ENCODE measurements at places on chromosomes 5 and 9. TPM values are rescaled to one million over a fixed set of nuclear protein-coding genes. Genes with fewer than 3 reads are reported as not detected.

- DNase-seq: no peak
These were observed 674.4 kb downstream of the PRR16 start for GRCh38 chr5:121138495-121138907.

- no peak for DNase-seq
These were observed 297 bp downstream of the LCN8 start for GRCh38 chr9:136757751-136758140.

DNA sequence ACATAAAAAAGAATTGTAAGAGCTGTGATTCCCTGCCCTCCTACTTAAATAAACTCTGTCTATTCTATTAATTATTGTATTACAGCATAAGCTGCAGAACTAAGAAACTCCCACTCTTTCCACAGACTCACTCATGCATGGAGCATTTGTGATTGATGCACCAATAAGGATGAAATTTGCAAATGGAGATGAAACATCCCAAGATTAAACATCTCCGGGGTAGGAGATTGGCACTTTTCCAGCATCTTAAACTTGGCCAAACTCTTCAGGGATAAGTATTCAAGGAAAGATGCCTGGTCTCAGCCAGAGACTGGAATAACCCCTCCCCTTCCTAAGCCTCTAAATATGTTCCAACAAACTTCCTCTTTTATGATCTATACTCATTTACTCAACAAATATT, 472.0 kb downstream of the ACTL7B start:
- DNase-seq: no peak

DNA sequence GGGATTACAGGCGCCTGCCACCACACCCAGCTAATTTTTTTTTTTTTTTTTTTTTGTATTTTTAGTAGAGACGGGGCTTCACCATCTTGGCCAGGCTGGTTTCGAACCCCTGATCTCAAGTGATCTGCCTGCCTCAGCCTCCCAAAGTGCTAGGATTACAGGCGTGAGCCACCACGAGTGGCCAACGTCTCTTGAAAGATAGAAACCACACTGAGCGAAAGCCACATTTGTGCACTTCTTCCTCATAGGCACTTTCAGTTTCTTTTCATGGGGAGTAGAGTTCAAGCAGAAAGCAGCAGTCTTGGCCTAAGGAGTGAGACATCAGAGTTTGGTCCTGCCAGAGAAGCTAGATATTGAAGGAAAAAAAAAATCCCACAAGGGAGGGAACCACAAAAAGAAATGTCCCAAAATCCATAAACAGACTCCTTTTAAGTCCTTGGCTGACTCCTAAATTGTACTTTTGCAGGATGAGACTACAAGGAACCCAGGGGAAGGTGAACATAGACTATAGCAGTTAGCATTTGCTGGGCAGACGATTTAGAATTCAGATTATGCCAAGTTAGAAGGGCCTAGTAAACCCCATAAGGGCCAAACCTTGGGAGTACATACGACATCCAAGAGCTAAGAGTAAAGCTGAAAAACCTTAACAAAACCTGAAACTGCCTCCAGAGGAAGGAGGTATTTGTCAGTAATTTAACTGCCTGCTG, 43.9 kb upstream of the GLIPR2 start:
- DNase-seq: no peak

- peak; percentile 88 for DNase-seq
These were observed 89.7 kb upstream of the ADRA1B start for GRCh38 chr5:159826351-159827214.

GRCh38 chr9:87850391-87850790, 32.3 kb upstream of the SPATA31E1 start:
- DNase-seq: peak; percentile 70

DNA sequence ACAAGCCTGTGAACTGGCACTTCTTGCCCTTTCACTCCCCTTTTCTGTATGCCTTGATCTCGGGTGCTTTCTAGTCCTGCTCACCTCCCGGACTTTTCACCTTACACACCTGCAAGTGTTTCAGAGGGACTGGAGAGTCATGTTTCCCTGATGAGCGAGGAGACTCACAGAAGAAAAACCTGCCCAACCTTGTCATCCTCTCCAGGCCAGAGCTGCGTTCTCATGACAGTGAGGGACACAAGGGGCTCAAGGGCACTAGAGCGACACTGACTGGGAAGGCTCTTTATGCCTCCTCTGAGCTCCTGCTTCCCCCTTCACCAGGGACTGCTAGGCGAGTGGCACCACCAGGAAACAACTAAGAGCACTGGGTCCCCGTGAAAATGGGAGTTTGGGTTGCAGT, 376.9 kb upstream of the RPS23 start:
- DNase-seq: no peak

DNA sequence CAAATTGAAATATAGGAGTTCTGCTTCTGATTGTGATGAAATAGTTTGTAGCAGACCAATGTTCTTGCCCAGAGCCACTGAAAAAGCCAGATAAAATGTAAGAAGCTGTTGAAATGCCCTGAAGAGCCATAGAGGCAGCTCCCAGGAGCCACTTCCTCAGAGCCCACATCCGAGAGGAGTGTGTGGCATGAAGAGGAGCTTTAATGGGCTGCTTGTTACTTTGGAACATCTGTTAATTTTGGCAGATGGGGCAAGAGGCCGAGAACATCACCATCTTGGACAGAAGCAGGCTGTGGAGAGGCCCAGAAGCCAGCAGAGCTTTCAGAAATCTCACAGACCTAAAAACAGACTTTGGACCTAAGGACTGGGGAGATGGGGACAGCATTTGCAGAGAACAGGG, 370.8 kb downstream of the GADD45G start:
- DNase-seq: no peak

DNA sequence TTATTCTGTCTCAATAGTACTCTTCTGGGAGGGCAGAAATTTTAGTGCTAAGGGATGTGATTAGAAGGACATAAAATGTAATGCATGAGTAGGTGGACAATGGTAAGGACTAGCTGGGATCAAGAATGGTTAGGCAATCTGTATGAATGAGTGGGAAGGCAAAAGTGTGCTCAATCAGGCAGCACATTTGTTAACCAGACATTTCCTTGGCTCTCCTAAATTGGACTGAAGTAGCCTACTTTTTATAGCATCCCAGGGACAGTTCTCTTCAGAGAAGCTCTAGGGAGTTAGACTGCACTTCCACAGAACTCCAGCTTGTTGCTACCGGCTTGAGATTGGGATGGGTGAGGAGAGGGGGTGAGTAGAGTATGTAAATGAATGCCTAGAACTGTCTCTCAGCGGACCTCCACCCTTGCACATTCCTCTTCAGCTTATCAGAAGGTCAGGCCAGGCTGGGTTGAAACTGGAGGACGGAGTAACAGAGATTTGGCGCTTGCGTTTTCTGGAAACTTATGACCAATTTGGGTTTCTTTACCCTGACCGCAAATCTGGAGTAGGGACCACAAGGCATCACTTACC, 19.0 kb upstream of the ARL14EPL start:
- no peak for DNase-seq

GRCh38 chr9:71793386-71794105, 25.2 kb upstream of the CEMIP2 start:
- DNase-seq: peak; percentile 52

- no peak for DNase-seq
These were observed 32.8 kb upstream of the GALNT10 start for GRCh38 chr5:154157483-154158378.

DNA sequence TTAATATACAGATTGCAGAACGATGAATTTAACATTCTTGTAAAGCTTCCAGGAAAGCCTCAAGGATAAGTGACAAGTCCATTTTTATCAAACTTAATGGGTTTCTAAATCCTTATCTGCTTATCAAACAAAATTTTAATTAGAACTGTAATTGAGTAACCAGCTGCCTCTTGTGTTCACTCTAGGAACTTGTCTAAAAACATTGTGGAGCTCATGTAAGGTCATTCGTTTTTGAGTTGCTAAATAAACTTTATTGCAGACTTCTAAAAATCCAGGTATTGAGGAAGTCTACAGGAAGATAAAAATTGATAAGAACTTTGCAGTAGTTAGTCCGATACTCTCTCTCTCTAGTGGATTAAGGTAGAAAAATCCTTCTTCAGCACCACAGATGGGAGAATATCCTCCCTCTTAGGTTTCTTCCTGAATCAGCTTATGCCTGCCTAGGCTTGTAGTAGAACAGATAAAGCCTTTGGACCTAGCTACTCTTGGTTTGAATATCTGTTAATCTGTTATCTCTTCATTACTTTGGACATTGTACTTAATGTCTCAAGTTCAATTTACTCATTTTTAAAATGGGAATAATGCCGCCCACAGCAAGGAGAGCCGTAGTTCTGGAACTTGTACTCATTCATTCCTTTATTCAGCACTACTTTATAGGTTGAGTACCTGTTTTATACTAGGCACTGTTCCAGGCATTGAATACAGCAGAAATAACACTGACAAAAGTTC, 60.0 kb upstream of the DHFR start:
- DNase-seq: peak; percentile 24

DNA sequence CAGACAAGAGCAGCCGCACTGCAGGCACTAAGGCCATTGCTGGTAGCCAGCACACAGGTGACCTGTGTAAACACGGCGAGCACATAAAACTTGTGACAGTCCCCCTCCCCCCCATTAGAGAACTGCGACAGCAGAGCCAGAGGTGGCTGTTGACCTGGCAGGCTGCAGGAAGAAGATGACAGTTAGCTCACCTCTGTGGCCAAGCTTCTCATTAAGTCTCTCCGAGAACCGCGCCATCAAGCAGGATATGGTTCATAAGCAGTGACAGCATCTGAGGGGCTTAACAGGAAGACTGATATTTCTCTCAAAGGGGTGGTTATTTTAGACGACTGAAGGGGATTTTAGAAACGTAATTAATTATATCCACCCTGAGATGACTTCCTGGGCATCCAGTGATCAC, 5.2 kb downstream of the SURF4 start:
- no peak for DNase-seq

DNA sequence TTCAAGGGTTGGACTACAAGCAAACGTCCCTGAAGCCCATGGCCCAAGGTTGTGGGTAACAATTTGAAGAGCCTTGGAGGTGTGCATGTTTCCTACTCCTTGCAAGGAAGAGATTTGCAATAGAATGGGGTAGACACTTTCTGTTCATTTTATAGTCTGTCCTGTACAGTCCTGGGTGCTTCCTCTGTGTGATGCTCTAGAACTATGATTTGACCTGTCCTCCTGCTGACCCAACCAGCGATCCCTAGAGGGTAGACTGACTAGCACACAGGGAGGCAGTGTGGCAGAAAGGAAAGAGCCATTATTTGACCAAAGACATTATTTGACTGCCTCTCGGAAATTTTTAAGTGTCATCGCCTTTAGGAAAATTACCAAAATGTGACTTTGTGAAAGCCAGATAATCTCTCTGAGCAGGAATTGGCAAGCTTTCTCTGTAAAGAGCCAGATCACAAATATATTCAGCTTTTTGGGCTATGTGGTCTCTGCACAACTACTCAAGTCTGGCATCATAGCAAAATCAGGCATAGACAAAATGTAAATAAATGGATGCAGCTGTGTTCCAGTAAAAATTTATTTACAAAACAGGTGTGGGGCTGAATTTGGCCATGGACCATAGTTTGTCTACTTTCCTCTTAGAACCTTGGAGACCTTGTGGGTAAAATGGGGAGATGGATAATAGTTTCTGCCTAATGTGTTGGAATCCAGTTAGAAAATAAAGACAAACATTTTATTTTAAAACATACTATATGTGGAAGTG, 106.8 kb downstream of the DMRT2 start:
- DNase-seq: no peak

DNA sequence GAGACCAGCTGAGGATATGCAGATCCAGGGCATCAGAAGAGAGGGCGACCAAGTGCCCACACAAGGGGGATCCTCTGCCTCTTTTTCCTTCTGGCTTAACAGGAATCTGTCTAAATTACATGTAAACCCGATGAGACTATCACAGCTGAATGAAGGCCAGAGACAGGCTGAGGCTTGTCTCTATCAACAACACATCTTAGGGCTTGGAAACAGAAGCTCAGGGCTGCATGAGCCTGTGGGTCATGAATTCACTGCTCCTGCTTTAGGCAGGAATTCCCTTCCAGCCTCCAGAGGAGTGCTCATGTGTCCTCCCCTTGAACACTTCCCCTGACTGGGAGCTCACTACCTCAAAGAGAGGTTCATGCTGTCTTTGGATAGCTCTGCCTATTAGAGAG, 106.1 kb upstream of the PHYKPL start:
- DNase-seq: peak; percentile 83

DNA sequence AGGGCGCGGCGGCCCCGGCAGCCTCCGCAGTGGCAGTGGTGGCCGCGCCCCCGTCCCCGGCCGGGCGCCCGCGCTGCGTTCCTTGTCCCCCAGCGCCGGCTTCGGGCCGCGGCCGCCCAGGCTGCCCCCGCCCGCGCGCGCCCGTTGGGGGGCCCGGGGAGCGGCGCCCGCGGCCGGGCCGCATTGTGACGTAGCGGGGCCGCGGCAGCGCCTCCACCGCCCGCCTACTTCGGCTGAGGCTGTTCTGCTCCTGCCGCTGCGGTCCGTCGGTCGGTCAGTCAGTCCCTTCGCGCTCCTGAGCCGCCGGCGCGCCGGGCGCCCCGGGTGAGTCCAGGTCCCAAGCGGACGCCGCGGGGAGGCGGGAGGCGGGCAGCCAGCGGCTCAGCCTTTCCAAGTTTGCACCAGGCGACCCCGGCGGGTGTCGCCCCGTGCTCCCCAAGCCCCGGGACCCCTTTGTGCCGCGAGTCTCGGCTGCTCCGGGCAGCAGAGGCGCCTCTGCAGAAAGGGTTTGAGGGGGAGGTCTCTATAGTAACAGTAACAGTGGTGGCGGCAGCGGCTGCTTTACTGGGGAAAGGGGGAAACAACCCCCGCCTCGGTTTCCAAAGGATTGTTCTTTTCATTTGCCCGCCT, at the start of gene SNCAIP:
TSS of gene SNCAIP (plus strand) at position 277 of the 630 bp plus-strand sequence. CDS start 78,898 bp downstream, outside the sequence.
- no peak for DNase-seq

- DNase-seq: no peak
These were observed 328.9 kb downstream of the NR2F1-AS1 start for GRCh38 chr5:93252165-93252564.

- no peak for DNase-seq
These were observed 585.8 kb upstream of the SEMA6A start for GRCh38 chr5:117160391-117160790.

- DNase-seq: no peak
These were observed 497.6 kb upstream of the CD180 start for GRCh38 chr5:67693956-67694809.

The GLT6D1 gene
- not detected for total RNA-seq

The PNPLA7 gene
- total RNA-seq: 0.26 TPM

The IRX1 gene
- total RNA-seq: 5.2 TPM

The SLCO6A1 gene
- total RNA-seq: under 0.01 TPM

The ANKRD18B gene
- 6.0 TPM for total RNA-seq

The GARIN3 gene
- not detected for total RNA-seq

The IFNB1 gene
- 0.26 TPM for total RNA-seq

The C9 gene
- not detected for total RNA-seq

The FXN gene
- total RNA-seq: 2.9 TPM
